ENCODE measurements at places on chromosomes 6 and 20.
A peak's percentile ranks its signal among the peaks of the same experiment; 100 is the strongest.

DNA sequence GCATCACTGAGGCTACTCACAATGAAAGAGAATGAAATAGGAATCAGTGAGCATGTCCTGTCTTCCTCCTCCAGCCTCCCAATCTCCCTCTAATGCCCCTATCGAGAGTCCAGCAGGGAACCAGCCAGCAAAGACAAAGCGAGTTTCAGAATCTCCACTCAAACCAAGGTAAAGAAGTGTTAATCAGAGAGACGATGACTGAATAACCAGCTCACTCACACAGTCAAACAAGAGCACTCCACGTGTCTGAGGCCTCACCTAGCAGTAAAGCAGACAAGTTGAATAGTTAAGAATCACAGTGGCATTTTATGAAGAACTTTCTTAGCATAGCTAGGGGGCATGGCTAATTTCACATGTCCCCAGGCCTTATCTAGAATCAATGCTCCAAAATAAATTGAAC lies 3.3 kb upstream of the TREM1 start:
- no peak for DNase-seq

DNA sequence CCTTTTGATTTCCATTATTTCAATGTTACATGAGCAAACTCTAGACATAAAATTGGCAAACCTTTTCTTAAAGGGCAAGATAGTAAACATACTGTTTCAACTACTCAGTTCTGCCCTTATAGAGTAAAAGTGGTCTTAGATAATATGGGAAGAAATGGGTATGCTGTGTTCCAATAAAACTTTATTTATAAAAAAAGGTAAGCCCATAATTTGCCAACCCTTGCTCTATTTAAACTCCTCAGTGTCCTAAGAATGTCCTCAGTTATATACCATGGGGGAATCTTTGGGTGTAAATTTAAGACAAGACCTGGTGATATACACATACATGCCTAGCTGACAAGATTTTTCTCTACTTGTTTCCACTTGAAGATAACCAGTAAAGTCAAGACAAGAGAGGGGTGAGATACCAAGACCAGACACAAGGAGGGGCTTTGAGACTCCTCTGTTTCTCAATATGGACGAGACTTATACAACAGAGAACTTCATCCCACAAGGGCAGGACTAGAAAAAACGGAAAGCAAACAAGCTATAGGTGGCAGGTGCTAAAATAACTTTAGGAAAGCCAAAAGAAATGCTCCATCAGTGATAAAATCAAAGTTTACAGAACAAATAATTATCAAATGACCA lies 10.5 kb downstream of the SNX3 start:
- DNase-seq, result no peak

GRCh38 chr6:105757512-105758200 lies 328.5 kb upstream of the PRDM1 start:
- DNase-seq, result no peak

- no peak for DNase-seq
Measured at GRCh38 chr6:3282476-3283236, 23.9 kb downstream of the PSMG4 start.

- no peak for DNase-seq
Measured at GRCh38 chr6:88730611-88731011, 232.8 kb downstream of the RNGTT start.

DNA sequence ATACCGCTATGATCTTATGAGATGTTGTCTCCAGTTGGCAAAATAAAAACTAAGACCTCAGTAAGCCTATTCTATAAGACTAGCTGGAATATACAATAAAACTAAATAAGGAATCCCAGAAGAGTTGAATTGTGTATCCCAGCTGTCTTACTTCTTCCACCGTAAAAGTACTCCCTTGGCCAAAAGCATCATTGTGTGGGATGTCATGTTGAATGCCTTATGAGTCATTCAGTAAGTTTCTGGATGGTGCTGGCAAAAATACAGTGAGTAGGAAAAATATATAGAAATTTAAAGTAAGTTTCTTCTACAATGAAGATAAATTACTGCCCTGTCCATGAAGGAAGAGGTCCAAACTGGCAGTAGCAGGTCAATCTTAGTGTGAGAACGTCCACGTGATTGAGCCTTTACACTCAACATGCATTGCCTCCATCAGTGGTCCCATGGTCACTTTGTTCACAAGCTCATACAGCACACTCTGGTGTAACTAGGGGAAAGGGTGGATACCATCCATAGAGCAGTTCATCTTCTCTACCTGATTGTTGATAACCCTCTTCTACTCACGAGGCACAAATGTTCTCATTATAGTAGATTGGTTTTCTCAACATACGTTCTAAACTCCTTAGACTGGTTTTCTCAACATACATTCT lies 13.7 kb upstream of the ZNF318 start:
- no peak for DNase-seq

DNA sequence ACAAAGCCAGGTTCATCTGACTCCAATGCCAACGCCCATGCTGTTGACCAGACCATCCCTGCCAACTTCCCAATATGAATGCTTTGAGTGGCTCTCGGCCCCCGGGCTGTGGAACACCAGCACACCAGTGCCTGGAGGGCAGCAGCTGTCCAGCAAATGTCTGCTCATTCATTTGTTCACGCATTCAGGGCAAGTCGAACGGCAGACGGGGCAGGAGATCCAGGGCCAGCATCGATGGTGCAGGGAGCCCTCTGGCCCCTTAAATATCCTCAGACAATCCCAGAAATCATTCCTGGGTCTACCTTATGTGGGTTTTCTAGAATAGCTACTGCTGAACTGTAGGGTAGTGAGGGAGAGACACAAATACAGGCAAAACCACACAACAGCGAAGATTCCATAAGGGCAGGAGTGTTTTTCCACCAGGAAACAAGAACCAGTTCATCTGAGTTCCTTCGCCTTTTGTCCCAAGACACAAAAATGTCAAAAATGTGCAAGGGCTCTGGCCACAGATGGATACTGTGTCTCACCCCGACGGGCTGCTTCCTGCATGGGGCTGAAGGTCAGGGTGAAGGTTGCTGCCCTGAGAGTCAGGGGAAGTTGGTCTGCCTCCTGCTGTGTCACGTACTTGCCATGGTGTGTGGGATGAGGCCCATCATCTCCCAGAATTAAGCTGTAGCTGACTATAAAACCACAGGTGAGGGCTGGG lies 15.5 kb downstream of the RIPOR3 start:
- DNase-seq, result no peak

DNA sequence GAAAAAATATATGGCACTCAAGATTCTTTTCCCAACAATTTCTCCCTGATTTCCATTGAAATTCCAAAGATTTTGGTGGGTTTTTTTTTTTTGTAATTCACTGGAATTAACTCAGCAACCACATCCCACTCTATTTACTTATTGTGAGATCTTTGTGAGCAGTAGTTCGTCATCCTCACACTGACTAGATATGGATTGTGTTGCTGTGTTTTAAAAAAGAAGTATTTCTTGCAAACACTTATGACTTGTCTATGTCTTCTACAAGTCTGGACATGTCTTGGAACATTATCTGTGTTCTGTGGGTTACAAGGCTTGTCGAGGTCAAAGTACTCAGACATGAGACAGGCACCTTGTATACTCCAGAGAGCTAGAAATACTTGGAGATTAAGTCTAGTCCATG lies 7.3 kb upstream of the TENT5A start:
- no peak for DNase-seq

GRCh38 chr20:58349570-58349969 lies 39.5 kb upstream of the VAPB start:
- no peak for DNase-seq

DNA sequence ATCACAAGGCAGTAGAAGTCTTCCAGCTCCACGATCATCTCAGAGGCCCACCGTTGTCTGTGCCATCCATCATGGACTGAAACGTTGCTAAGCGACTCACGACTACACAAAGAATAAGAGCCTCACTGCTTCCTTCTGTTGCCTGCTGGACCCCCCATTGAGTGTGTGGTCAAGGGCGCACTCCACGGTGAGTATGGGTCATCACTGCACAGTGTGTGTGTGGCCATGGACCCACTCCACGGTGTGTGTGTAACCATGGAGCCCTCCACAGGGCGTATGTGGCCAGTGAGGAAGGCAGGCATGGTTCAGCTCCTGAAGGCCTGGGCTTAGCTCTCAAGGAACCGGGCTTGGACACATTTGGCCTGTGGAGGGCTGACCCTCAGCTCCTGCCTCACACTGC lies 123.4 kb upstream of the AFDN start:
- no peak for DNase-seq

DNA sequence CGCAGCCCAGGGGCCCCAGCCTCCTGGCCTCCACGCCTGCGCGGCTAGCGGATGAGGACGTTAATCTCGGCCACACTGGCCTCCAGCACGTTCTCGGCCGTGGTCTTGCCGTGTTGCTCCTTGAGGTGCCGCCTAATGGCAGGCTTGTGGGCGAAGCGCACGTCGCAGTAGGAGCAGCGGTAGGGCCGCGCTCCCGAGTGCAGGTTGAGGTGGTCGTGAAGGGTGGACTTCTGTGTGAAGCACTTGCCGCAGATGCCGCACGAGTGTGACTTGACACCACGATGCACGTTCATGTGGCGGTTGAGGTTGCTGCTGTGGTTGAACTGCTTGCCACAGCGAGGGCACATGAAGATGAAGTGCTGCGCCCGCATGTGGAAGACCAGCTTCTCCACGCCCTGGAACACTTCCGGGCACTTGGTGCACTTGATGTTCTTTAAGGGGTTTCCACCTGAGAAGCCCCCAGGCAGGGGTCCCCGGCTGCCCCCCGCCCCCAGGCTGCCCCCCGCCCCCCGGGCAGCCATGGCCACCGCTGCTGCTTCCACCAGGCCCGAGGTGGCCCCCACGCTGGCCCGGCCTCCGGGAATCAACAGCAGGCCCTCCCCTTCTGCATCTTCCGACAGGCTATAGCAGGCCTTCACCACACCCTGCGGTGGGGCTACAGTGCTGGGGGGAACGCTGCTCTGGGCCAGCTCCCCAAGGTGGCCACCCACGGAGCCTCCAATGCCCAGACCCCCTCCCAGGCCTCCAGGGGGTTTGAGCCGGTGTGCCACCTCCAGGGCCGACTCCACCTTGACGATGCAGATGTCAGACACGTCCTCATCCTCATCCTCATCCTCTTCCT lies 1.8 kb downstream of the ZBTB12 start:
- DNase-seq, result no peak

GRCh38 chr20:39146394-39146793 lies 184.2 kb downstream of the DHX35 start:
- no peak for DNase-seq

GRCh38 chr6:114049367-114049966 lies 78.5 kb upstream of the HDAC2 start:
- DNase-seq, result no peak

DNA sequence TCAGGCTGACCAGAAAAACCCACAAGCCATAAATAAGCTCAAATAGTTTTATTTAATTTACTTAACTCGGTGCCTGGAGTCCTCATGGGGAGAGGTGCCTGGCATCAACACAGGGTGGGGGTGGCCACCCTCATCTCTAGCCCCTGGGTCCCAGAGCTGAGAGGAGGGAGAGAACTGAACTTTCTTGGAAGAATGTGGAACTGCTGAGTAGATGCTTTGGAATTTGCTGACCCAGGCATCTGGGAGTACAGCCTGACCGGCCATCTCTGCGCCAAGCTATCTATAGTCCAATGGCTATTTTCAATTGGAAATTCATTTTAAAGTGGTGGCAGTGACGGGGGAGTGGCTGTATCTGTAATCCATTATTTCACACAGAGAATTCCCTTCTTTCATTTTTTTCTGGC lies 104.8 kb downstream of the CDH26 start:
- peak; percentile 61 for DNase-seq

GRCh38 chr20:37384683-37385174 lies 38.8 kb downstream of the SRC start:
- no peak for DNase-seq

DNA sequence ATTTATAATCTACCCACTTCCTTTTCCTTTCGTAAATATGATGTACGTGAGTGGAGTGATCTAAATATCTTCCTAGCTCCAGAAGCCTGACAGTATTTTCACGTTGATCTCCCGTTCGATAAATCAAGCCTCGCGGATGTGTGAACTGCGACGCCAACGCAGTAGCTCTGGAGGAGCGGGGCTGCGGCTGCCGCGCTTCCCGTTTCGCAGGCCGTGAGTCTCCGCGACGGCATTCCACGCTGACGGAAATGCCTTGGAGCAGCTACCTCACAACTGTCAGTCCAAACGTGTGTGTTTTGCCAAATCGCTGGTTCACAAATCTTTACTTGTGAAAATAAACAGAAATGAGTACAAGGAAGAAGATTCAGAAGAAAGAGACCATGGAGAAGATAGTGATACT lies 41.2 kb downstream of the BTBD3 start:
- DNase-seq, result no peak

- DNase-seq, result no peak
Measured at GRCh38 chr6:148407372-148407771, 64.7 kb downstream of the SASH1 start.

Data from vagina (tissue), 2 donors.